ENCODE measurements at places on chromosomes 2 and 18.

DNA sequence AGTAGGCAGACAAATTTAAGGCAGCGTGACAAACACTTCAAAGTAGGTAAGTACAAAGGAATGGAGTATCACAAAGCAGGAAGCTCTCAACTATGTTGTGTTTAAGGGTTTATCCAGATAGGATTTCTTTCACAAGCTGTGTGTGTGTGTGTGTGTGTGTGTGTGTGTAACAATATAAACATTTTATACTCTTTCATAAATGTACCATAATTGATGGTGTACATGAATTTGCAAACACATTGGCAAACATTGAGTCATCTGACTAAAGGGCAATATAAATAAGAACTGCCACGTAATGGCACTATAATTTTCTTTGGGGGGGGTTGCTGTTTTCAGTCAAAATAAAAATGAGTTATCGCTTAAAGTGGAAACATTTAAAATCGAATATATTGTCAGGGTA is 1004.4 kb upstream of the DDX18 start:
- DNase-seq, result no peak

- DNase-seq, result no peak
Observed at GRCh38 chr2:129827311-129828090, 152.0 kb upstream of the RAB6C start.

DNA sequence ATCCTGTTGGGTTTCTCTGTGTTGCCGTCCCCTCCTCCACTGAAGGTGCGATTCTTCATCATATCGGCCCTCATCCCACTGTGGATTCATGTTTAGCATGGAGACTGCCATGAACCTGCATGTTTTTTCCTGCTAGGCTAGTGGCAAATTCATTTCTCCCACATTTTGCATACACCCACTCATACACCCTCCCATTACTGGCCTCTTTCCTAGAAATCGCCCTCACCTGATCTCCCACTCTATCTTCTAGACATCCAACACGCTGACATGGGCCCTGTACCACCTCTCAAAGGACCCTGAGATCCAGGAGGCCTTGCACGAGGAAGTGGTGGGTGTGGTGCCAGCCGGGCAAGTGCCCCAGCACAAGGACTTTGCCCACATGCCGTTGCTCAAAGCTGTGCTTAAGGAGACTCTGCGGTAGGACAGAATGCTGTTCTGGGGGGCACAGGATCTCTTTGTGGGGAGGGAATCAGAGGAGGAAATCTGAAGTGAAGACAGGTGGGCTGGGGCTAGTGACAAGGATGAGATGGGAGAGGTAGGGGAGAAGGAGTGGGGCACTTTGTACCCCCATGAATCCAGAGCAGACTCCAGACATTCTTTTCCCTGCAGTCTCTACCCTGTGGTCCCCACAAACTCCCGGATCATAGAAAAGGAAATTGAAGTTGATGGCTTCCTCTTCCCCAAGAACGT is 17.7 kb downstream of the PRKAG3 start:
- no peak for DNase-seq

GRCh38 chr2:174587579-174587978 is 10.0 kb downstream of the WIPF1 start:
- DNase-seq, result no peak

DNA sequence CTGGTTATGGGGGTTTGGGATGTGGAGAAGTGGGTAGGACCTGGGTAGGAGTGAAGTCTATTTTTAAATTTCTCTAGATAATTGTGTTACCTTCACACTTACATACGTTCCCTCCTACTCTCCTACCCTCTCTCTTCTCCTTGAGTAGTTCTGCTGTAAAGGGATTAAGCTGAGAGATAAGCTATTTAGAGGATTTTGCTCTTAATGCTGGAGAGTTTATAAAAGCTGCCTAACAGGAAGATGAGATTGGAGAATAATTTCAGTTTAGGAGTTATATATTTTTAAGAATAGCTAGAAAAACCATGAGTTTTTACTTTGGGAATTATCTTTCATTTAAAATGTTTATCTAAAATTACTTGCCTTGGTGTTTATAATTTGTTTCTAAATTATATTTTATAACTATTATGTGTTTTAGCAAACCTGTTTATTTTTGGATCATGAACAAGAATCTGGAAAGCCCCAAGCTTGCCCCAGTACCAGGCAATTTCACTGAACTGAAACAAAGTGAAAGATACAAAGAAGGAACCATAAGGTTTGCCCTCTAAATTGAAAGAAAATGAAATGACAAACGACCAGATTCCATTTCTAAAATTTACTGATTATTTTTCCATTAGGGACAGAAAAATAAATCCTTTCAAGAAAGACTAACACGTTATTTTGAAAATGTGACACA is 101.5 kb downstream of the ZNF532 start:
- DNase-seq, result no peak

DNA sequence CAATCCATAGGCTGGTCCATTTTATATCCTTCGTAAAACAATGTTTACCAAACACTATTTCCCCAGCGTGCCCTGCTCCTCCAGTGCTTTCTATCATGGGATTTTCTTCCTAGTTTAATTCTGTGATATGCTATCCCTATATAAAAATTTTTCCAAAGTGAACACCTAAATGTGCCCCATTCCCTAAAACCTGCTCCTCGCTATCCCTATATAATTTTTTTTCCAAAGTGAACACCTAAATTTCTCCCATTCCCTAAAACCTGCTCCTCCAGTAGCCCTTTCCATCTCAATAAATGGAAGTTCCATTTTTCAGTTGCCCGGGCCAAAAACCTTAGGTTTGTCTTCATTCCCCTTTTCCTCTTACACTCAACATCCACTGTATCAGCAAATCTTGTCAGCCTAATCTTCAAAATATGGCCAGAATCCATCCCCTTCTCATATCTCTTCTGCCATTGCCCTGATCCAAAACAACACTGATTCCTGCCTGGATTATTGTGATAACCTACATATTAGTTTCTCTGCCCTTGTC is 26.1 kb downstream of the APOB start:
- DNase-seq, result no peak

DNA sequence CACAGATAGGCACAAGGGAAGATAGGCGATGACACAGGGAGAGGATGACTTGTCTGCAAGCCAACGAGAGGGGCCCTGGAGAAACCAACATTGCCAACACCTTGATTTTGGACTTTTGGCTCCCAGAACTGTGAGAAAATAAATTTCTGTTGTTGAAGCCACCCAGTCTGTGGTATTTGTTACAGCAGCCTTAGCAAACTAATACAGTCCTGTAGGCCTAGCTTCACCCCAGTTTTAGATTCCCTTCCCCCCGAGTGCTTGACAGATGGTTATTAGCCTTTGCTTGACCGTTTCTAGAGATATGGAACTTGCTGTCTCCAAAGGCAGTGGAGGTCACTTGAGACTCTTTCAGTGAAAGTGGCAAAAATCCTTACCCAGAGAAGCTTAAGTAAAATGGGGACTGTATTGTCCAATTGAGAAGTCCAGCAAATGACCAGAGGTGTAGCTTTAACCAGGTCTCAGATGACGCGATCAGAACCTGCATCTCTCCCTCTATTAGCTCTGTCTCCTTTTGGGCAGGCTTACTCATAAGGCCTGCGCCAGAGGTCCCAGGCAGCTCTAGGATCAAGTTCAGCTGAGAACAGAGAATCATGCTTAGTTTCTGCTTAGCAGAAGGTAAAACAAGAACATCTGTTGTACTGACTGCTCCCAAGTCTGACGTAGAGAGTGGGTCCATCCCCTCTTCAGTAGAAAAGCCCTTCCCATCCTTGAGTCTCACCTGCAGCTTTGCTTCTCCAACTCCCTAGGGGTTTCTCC is 50.4 kb downstream of the MFSD6 start:
- DNase-seq, result no peak

DNA sequence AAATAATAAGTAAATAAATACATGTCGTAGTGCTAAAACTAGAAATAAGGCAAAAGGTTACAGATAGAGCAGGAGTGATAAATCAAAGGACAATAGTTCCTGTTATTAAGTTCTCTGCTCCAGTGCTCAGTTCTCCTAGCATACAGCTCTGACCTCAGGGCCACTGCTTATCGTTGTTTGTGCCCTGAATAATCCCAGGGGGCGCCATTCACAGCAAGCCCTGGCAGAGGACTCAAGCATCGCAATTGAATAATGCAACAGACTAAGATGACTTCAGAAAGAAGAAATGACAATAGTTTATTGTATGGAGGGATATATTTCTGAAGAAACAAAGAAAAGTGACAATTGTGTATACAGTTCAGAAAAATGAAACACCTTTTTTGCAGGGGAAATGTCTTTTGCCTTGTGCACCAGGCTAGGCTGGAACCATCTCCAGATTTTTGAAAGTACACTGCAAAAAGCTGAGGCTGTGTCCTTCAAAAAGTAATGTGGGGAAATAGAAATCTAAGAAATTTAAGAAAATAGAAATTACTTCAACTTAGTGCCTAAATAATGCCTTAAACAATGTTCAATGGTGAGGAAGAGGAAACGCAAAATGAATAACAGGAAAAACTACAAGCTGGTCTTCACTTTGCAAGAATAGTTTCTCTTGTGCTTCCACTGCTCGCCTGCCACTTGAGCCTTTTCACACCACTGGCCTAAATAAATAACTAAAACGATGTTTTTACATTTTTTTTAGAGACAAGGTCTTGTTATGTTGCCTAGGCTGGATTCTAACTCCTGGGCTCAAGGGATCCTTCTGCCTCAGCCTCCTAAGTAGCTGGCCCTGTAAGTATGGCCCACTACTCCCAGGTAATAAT is 19.0 kb upstream of the CCNYL1 start:
- DNase-seq, result peak; percentile 14

GRCh38 chr2:172937884-172938712 is 137.5 kb upstream of the MAP3K20 start:
- no peak for DNase-seq

DNA sequence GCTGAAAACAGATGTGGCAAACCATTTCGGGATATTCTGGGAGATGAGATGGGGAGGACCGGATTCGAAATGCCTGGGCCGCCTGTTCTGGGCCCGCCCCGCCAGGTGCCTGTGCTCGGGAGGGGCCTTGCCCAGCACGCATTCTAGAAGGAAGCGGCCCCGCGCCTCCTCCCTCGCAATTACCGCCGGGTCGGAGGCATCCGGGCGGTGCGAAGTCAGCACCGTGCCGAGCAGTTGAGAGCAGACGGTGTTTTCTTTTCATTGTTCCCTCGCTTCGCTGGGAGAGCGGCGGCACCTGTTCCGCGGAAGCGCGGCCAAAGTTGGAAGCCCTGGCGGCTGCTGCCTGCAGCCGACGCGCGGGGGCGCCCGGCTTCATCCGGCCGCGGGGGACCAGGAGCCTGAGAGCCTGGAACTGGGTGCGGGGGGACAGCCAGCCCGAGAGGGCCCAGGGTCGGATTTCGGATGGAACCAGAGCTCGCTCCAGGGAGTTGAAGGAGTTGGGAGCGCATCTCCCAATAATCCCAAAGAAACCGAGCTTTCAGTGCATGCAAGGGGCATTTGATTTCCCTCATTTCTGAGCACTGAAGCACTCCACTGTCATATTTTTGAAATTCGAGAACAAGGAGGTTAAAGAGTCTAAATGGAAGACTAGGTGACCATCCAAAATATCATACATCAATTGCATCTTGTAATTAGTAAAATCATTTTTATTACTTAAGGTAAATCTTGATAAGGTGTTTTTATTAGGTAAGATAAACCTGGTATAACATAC is 241.8 kb upstream of the RAB12 start:
- no peak for DNase-seq

- DNase-seq, result no peak
Observed at GRCh38 chr2:37686792-37687526, 15.5 kb upstream of the CDC42EP3 start.

DNA sequence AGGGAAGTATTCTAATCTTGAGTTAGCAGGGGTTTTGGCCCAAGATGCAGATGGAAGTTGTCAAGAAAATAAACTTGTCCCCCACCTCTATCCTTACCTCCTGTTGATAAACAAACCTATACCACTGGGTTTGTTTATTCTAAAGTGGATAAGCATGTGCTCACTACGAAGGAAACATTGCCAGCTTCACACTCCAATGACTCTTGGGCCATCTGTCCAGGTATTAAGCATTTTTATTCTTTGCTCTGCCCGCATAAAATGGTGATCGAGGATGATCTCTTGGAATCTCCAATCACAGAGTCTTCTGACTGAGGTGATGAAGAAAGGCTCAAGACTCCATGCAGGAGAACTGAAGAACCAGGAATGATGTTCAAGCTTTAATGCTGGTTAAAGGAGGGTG is 1908.4 kb upstream of the PIK3C3 start:
- DNase-seq, result no peak

DNA sequence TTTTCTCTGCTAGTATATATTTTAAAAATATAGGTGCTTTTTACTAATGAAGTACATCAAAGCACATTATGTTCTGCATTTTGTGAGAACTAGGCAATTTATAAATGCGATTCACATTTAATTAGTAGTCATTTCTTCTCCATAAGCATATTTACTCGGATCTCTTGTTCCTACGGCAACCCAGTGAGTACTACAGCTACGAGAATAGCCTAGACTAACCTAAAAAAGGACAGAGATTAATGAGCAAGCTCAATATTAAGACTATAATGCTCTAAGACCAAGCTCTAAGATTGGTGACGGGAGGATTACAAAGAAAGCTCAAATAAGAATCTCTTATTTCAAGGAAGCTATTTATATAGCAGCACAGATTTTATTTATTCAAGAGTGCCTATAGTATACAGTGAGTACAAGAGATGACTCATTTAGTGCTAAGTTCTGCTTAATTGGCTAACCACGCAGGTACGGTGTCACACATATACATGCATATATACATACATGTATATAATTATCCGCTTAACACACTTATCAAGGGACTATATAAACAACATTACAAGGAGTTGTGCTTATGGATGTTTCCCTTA is 364.7 kb downstream of the GPD2 start:
- no peak for DNase-seq

GRCh38 chr18:36066001-36066400 is 1.4 kb downstream of the RPRD1A start:
- DNase-seq, result no peak

DNA sequence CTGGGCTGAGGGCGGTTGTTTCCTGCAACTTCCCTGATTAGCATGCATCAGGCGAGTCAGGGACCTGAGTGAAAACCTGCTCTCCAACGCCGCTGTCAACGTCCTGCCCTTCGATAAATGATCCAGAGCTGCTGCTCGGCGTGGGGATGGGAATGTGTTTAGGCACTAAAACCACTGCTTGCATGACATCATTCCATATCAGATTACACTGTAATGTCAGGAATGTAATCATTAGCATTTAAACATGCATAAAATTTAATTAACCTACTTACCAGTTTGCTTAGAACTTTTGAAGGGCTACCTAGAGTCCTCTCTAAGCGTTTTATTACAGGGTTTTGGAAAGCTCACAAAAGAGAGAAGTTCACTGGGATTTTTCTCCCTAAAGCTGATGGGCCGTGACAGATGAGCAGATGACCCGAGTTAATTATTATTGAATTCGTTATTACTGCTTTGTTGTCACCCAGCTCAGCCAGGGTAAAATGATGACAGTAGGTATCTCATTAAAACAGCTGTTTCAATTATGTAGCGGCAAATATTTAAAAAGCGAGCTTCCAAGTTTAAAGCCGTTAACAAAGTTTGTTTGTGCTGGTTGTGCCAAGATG is 685.6 kb upstream of the SALL3 start:
- DNase-seq, result no peak

- no peak for DNase-seq
Observed at GRCh38 chr2:54574107-54574859, 118.2 kb downstream of the SPTBN1 start.

Measured in SW 1271 (cell line).